ENCODE measurements at places on chromosomes 13 and 19. TPM values are rescaled to one million over a fixed set of nuclear protein-coding genes. Genes with fewer than 3 reads are reported as not detected.

The ZNF534 gene
- not detected for total RNA-seq

The SERPINE3 gene
- total RNA-seq: not detected

The LILRA1 gene
- 4.2 TPM for total RNA-seq

The ZBTB32 gene
- not detected for total RNA-seq

Data from upper lobe of left lung (tissue), 6 donors.